ENCODE measurements at places on chromosomes 5 and 9. TPM values are rescaled to one million over a fixed set of nuclear protein-coding genes. Genes with fewer than 3 reads are reported as not detected.

The ECSCR gene
- total RNA-seq, result not detected

DNA sequence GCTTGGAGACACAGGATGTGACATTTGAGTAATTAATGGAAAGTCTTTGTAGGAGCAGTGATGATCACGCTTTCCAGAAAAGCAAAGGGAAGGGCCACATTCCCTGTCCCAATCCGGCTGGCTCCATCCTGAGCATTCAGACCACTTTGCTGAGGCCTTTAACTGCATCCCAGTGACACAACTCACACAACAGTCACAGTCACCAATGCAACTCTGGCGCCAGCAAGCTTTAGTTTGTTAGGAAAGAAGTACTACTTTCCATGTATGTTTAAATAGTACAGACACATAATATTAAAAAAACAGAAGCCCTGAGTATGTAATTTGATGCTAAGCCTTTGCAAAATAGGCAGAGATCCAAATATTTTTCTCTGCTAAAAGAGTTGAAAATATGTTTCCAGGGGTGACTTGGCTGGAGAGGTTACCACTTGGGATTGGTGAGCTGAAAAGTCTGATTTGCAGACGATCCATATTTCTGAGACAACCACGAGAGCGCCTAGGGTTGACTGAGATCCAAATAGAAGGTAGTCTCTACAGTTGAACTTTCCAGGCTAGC, 31.7 kb upstream of the GAS1 start:
- H3K36me3 ChIP-seq, result no peaks in the 10 kb centered on the region
- DNase-seq, result no peak
- no peak overlapping the region for H3K27ac ChIP-seq
- peaks cover 47% of the 10 kb centered on the region for H3K27me3 ChIP-seq
- H3K4me1 ChIP-seq, result no peaks in the 10 kb centered on the region
- no peak overlapping the region for H3K4me3 ChIP-seq

The CFAP77 gene
- total RNA-seq, result not detected

GRCh38 chr9:35789541-35789940, 1.9 kb upstream of the NPR2 start:
- no peaks in the 10 kb centered on the region for H3K27me3 ChIP-seq
- H3K4me3 ChIP-seq, result no peak overlapping the region
- H3K27ac ChIP-seq, result no peak overlapping the region
- no peak for DNase-seq
- H3K36me3 ChIP-seq, result peaks cover 8% of the 10 kb centered on the region
- H3K4me1 ChIP-seq, result peaks cover 20% of the 10 kb centered on the region

DNA sequence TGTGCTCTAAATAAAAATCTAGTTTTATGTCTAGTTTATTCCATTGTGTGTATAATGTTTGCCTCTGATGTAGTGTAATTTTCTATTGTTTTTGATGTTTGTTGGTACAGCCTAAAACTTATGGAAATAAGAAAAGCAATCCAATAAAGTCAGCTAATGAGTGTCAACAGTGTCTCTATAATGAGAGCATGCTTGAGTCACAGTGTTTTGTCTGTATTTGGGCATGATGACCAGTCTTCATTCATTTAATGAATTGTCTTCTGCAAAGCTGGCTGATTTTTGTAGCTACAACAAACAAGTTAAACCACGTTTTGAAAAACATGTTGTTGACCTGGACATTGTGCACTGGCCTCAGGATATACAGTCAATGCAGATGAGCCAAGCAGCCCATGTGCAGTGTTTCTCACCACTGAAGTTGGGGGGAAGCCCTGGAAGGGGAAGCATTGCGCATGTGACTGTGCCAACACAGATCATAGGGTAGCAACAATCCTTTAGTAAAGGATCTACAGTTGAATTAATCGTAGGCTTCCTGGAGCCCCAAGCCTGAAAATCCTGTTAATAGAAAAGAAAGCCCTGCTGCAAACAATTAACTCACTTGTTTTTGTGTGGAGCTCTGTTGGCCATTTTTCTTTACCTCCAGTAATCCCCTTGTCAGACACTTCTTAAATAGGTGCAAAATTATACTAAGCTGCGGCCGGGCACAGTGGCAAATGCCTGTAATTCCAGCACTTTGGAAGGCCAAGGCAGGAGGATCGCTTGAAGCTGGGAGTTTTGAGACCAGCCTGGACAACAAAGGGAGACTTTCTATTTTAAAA, 88.0 kb downstream of the INIP start:
- no peak for DNase-seq
- no peaks in the 10 kb centered on the region for H3K27me3 ChIP-seq

DNA sequence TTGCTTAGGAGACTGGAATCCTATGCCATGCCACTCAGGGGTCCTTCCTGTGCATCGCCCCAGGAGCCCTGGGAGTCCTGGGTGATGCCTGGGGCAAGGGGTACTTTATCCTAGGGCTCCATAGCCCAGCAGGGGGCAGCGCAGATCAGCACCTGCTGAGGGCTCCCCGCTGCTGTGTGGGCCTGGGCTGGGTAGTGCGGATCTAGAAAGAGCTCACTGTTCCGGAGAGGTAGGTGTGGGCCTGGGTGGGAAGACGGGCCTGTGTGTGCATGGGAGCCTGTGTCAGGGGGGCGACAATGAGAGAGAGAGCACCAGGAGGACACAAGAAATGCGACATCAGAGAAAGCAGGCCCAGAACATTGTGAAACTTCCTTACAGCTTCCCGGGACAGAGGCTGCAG, 11.4 kb upstream of the DAB2IP start:
- H3K27me3 ChIP-seq, result peaks cover 31% of the 10 kb centered on the region
- no peak overlapping the region for H3K4me3 ChIP-seq
- no peak overlapping the region for H3K27ac ChIP-seq
- H3K36me3 ChIP-seq, result peaks cover 4% of the 10 kb centered on the region

Measured in T-helper 17 cell (primary cell).